Lower leg skin (tissue), 4 donors: ENCODE measurements at places on chromosomes 6 and 20.
A peak's percentile ranks its signal among the peaks of the same experiment; 100 is the strongest.

DNA sequence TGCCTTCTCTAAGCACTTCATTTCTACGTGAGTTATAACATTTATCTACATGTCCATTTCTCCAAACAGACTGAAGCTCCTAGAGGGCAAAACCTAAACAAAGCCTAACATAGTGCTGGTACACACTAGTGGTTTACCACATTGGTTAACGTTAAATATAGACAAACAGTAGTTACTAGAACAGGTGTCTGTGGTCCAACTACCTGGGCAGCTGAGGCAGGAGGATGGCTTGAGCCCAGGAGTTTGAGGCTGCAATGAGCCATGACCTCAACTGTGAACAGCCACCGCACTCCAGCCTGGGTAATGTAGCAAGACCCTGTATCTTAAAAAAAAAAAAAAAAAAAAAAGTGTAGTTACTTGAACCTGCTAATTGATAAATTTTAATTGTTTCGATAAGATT, 26.5 kb downstream of the PTPRK start:
- no peak for DNase-seq

- DNase-seq = no peak
These were observed 99.0 kb downstream of the TBX18 start for GRCh38 chr6:84665401-84665800.

DNA sequence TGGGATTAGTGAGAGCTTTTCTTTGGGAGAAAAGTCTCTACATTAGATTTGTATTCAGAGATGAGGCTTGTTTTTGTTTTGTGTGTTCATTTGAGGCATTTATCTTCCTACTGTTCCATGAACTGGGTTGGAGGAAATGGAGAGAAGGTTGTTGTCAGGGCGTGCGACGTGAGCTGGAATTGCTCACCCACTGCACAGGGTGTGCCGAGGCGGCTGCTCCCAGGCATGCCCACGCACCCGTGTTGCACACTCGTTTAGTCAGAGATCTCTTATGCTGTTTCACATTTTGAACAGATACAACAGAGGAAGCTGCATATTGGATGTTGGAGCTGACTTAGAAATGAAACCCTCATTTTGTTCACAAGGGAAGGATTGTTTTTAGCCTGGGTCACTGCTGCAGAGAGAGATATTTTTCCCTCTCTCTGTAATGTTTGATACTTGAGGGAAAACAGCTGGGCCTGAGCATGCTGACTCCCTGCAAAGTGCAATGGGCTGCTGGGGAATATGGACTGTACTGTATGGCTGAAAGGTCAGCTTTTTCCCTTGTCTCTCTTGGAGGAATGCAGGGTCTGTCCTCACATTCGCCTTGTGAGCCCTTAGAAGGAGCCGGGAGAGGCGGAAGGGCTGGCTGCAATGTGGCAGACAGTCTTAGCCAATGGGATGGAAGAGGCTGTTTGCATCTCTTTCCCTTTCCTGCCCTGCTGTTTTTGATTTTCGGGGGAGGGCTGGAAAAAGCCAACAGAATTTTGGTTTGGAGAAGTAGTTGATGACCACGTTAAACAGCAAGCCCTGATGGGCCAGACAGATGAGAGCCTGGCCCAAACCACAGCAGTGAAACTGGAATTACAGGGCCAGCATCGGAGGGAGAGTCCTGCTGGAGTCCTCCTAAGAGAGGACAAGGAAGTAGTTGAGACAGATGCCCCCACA, 170.8 kb downstream of the SASH1 start:
- DNase-seq = no peak

- DNase-seq = no peak
These were observed 819 bp upstream of the MTRF1L start for GRCh38 chr6:153003366-153003690.

DNA sequence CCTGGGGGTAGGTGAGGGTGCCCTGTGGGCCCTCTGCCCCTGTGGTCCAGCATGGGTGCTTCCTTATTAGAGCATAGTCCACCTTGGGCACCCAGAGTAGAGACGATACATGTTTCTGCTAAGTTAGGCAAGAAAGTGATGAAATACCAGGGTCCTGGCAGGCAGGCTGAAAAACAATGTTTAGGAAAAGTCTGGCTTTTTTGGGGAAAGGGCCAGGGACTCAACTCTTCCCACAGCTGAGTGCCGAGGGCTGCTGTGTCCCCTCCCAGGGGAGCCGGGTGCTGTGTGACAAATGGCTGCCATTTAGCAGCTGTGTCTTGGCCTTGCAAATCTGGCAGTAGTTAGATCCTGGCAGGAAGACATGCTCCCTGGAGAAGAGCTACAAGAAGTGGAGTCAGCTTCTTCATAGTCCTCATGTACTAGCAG, 61.5 kb downstream of the RREB1 start:
- DNase-seq = peak; percentile 88

GRCh38 chr6:157717340-157717748, 105.7 kb upstream of the SNX9 start:
- peak; percentile 79 for DNase-seq

DNA sequence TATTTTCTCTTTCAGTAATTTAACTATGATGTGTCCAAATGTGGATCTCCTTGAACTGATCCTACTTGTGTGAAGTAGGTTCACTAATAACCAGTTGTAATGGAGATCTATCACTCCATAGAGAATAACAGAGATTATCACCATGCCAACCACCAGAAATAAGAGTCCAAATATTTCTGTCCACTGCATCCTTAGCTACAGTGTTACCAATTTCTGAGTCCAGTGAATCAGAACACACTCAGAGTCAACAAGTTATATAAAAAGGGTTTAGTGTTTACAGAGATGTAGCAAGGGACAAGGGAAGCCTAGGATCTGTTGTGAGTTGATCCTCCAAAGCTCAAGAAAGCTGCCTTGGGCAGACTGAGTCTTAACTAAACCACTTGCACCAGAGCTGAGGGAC, 882.8 kb downstream of the TBC1D32 start:
- no peak for DNase-seq

- no peak for DNase-seq
These were observed 26.3 kb downstream of the PM20D2 start for GRCh38 chr6:89172131-89172530.

DNA sequence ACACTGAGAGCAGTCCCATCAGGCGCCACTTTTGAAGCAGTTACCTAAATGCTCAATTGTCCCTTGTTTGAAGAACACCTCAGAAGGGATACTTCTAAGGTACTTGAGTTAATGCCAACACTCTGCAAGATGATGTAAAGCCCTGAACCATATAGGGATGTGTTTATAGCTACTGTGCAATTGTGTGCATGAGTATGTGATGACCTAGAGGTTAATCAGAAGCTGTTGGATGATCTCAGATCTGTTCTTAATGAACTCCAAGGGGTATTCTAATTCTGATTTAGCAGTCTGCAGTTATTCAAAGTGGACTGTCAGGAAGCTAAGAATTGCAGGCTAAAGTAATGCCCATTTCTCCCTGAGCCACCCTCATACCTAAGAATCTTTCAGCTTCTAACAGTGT, 158.3 kb downstream of the TMEM242 start:
- DNase-seq = no peak

DNA sequence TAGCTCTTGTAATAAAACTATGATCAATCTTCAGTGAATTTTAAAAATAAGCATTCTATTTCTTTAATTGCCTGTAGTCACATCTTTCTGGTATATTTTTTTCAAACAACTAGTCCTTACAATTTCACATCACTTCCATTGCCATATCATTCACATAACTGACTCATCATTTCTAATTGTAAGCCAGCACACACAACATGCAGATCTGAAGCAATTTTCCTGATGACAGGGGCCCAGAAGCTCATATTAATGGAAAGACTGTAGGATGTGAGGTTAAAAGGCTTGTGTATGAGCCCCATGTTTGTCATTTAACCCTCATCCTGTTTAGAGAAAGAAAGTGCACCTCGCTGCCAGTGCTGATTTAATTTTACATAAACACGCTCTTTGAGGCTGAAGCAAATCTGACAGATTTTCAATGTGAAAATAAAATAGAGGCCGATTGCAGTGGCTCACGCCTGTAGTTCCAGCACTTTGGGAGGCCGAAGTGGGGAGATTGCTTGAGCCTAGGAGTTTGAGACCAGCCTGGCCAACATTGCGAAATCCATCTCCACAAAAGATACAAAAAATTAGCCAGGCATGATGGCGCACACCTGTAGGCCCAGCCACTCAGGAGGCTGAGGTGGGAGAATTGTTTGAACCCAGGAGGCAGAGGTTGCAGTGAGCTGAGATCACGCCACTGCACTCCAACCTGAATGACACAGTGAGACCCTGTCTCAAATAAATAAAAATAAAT, 40.1 kb upstream of the LTV1 start:
- DNase-seq = no peak

GRCh38 chr6:158071121-158072082, 89.7 kb downstream of the SYNJ2 start:
- no peak for DNase-seq

DNA sequence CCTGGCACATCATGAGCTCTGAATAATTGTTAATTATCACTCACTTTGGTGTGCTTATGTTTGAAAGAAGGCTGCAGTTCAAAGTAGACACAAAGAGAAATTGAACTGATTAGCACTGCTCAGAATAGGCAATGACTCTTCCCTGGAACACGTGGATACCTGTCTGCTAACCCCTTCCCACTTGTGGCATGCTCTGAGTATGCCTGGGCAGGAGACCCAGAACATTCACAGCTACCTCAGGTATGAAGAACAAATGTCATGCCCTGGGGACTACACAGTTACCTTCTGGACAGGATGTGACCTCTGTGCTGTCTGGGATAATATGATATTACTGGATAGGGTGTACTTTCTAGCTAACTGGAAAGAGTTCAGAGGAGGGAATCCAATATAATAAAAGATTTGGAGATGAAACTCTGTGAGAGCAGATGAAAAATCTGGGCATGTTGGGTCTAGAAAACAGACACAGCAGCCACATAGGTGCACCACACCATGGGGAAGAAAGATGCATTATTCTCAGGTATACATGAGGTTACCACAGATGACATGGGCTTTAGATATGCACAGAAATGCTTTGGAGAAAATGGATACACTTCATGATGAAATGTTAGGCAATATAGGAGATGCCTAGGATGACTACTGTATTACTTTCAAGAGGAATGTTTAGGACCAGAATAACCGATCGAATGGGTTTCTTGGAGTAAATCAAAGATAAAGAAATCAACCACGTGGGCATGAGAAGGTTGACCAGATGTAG, 324.2 kb upstream of the PREP start:
- no peak for DNase-seq

- no peak for DNase-seq
These were observed 25.5 kb upstream of the RAB23 start for GRCh38 chr6:57247603-57248002.
